CD4-positive, alpha-beta T cell treated with Interferon alpha-2 for 1 hour (primary cell): ENCODE measurements at places on chromosomes 16 and 17.
A peak's percentile ranks its signal among the peaks of the same experiment; 100 is the strongest.

- no peak for DNase-seq
Measured at GRCh38 chr16:14449334-14449733, 180.7 kb downstream of the PARN start.

DNA sequence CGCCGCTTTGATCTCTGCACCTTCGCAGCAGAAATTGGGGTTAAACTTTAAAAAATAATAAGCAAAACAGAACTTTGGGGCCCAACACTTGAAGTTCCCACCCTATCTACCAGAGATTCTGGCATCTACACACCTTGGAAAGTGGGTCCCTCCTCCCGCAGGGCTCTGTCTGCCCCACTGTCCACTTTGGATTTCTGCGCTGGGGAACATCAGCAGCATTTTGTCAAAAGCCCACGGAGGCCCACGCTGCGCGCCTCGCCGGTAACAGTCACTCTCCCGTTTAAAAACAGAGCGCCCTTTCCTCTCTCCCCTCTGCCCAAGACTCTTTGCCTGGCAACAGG lies 725 bp upstream of the WNT9B start:
- DNase-seq, result no peak

DNA sequence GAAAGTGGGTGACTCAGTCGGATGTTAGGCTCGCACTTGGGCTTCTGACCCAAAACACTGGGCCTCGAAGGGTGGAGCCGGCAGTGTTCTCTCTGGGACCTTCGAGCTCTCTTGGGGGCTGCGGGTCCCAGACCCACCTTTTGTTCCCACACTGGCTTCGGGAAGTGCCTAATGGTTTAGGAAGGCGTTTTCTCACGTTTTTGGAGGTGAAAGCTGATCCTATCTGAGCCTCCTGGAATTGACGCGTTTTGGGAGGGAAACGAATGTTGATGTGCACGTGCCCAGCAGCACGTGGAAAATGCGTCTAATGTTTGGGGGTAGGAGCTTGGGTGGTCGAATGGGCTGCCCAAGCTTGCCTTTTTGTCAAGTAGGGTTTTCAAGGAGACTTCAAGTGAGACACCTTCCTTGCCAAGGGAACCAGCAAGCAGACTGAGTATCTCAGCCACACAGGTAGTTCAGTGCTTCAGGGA lies 666 bp downstream of the HGS start:
- no peak for DNase-seq

GRCh38 chr16:57730771-57731730 lies 4.5 kb upstream of the KATNB1 start:
- DNase-seq, result no peak

DNA sequence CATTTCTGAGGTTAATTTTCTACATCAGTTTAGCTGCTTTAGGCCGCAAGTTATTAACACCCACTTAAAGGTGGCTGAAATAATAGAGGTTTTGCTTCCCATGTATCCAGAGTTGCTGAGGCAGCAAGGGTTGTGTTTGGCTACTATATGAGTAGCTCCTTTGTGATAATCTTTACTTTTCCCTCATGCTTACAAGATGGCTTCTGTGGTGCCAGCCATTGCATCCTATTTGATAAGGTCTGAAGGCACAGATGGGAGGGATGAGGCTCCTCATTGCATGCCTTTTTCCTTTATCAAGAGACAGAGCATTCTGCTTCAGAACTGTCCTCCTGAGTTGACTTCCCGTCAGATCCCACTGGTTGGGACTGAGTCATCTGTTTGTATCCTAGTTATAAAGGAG lies 340.2 kb downstream of the WWOX start:
- DNase-seq, result no peak

GRCh38 chr16:84423416-84423837 lies 55.1 kb downstream of the ATP2C2 start:
- no peak for DNase-seq

DNA sequence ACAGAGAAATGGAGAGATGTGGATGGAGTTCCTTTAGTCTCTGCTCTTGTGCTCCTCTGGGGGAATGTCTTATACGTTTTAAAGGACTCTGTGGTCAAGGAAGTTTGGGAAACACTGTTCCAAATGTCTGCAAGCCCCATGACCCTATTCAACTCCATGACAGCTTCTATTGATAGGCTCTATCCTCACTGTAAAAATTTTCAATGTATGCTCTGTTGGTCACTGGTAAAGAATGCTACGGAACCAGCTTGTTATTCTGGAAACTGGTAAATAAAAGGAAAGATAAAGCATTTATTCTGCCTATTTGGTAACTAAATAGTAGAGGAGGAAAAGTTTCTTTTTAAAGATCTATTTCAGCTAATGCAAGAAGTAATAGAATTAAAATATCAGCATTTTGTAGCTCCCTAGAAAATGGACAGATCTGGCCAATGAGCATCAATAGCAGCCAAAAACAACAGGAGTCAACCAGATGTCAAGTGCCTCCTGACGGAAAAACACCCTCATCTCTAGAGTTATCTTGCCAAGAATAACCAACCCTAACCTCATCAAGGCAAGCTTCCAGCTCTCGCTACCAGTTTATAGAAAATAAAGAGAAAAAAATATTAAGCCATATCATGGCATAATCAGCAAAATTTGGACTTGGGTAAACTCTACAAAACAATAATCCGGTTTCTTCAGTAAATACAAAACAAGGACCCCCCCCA lies 16.1 kb downstream of the GDE1 start:
- DNase-seq, result no peak

GRCh38 chr16:20939611-20940010 lies 39.0 kb downstream of the LYRM1 start:
- DNase-seq, result no peak

GRCh38 chr16:84836967-84837366 lies 17.2 kb downstream of the CRISPLD2 start:
- no peak for DNase-seq

DNA sequence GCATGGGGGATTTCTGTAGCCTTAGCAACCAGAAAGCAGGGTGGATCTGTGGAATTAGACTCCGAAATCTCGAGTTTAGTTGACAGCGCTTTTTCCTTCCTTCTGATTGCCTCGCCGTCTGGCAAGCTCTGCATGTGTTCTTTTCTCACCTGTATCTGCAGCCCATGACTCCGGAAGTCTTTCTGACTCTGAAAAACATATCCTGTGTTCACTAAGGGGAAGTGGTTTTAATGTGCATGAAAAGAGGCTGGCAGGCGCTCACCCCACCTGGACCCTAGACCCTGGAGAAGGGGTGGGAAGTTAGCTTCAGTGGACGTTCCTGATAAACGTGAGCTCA lies 158.5 kb downstream of the RPTOR start:
- no peak for DNase-seq

GRCh38 chr17:57125866-57126265 lies 40.8 kb downstream of the AKAP1 start:
- no peak for DNase-seq

DNA sequence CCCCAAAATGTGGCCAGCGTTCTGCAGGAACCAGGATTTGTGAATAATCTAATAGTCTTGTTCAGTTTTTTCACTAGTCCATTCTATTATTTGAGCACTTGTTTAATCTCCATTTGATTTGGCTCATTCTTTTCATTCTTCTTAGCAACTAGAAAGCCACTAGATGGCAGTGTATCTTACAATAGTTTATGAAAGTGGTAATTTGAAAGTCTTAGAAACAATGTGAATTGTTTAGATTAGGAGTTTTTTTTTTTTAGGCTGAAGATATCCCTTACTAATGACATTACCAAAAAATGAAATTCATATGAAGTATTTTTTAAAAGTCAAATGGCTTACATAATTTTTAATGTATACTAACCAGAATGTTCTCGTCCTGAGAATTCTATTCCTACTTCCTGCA lies 6.7 kb downstream of the ERI2 start:
- DNase-seq, result peak; percentile 17

DNA sequence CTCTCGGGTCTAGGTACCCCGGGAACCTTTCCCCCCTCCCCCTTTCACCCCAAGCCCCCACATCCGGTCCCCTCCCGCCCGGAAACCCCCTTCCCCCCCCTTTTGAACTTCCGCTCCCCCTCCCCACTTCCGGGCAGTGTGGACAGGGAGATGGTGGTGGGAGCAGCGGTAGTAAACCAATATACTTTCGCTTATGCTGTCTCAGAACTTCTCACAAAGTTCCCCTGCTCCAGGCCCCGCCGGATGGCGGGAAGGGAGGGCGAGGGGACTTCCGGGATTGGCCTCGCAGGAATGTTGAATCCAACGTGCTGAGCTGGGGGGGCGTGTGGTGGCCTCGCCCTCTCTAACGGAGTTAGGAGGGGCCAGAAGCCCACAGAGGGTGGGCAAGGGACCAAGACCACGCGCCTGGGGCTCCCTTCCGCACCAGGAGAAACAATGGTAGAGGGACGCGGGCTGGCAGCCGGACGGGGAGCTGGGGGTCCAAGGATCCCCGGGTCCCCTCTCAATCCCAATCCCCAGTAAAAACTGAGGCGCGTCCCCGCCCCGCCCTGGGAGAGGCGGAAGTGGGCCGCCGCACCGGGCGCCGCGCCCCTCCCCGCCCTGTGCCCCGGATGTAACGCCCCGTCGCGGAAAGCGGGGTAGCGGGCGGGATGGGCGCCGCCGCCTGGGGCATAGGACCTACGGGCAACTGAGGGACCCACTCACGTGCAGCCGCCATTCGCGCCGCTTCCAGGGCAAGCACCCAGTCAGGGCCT lies 742 bp downstream of the PFN1 start:
- peak; percentile 51 for DNase-seq

GRCh38 chr17:10089196-10089804 lies 109.1 kb downstream of the GAS7 start:
- no peak for DNase-seq

DNA sequence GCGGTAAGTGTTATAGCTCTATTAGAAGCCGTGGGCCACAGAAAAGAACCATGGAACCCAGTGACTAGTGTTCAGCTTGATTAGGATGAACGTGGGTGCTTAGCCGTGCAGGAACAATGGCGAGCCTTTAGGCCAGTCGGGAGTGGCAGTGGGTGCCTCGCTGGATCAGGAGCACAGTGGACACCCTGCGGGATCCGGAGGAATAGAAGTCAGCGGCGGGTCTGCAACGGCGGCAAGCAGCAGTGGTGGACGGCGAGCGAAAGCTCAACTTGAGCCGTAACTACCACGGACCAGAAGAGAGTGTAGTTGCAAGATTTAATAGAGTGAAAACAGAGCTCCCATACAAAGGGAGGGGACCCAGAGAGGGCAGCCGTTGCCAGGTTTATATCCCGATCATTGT lies 37.3 kb upstream of the CDH15 start:
- no peak for DNase-seq

DNA sequence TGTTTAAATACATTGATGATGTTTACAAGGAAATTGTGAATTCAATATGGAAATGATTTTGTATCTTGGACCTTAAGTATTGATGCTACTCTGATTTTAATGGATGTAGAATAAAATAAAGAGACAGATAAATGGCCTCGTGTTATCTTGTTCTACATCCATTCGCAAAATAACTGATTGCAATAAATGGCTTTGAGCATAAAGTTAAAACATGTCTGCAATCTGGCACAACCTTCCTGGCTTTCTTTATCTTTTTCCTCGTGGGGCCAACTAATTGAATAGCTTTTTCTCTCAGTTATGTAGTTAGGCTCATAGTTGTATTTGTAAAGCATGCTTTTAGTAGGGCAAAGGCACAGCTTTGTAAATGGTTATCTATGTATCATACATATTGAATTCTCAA lies 691.4 kb downstream of the CDH8 start:
- DNase-seq, result no peak

GRCh38 chr16:23608194-23608593 lies 12.1 kb upstream of the NDUFAB1 start:
- DNase-seq, result no peak

- DNase-seq, result no peak
Measured at GRCh38 chr17:17051791-17052461, 9.7 kb downstream of the MPRIP start.

DNA sequence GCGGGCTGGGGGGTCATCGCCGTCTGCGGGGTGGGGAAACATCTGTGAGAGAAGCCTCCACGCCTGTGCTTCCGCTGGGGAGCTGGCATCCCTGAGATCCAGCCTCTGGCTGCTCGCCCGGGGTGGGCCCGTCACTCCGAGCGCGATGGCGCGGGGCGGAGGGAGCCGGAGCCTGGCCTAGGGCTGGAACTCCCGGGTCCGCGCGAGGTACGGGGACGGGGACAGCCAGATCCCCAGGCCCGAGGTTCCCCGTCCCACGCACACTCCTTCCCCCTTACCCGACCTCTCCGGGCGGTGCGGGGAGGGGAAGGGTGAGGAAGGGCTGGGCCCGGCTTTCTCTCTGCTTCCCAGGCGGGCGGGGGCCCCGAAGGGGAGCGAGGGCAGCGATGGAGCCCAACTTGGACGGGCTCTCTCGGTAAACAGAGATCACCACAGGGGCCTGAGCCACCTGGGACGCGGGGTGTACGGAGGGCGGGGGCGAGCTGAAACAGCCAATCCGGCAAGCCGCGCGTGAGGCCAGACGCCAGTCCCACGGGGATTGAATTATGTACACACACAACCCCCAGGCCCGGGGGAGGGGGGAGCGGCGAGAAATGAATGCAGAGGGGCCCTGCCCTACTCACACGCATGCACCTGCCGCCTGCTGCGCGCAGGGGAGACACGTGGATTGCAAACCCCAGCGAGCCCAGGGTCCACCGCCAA lies at the start of gene SLC16A11:
TSS of gene SLC16A11 (minus strand) at position 596 of the 702 bp plus-strand sequence. CDS start at position 17, 579 bp downstream.
- peak; percentile 26 for DNase-seq

DNA sequence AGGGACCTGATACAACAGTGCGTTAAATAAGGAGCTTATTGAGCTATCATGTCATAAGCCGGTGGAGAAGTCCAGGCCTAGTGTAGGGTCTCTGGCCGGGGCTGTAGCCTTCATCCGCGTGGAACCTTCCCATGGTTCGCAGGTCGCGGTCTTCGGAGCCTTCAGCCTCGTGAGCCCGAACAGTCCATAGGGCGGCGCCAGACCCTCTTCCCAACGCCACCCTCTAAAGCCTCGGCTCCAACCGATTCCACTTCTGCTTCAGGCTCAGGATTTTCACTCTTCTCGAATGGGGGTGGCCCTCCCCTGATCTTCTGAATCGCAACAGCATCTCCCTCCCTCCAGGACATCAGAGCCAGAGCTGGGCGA lies 10.3 kb upstream of the BRCA1 start:
- no peak for DNase-seq

DNA sequence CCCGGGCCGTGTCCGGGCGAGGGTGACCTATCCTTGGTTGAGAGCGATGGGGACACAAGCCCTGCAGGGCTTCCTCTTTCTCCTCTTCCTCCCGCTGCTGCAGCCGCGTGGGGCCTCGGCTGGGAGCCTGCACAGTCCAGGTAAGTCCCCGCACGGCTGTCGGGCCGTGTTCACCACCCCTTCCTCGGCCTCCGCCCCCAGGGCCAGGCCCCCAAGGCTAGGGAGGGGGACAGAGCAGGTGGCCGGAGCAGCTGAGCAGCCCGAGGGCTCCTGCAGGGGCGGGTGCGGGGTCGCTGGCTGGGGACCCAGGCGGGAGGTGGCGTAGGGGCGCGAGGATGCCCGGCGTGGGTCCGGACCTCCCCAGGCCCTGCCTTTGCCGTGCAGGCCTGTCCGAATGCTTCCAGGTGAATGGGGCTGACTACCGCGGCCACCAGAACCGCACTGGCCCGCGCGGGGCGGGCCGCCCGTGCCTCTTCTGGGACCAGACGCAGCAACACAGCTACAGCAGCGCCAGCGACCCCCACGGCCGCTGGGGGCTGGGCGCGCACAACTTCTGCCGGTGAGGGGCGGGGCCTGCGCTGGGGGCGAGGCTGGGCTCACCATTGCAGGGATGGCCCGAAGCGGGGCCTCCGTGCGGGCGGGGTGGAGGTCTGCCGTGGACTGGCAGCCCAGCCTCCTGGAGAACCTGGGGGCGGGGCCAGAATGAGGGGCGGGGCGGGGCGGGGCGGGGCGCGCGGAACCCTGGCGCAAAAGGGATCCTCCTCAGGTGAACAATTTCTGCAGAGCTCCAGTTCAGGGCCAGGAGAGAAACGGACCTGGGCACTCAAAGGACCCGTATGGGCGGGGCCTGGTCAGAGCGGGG lies 631 bp downstream of the KREMEN2 start:
- DNase-seq, result peak; percentile 76

GRCh38 chr17:45997624-45998023 lies 1.4 kb upstream of the STH start:
- no peak for DNase-seq
